ENCODE measurements at places on chromosomes 4 and X.
A peak's percentile ranks its signal among the peaks of the same experiment; 100 is the strongest.

- DNase-seq, result peak; percentile 90
These were observed 131.3 kb upstream of the AGA start for GRCh38 chr4:177573507-177573906.

- no peak for DNase-seq
These were observed 426.1 kb downstream of the MID1IP1 start for GRCh38 chrX:39227371-39227770.

GRCh38 chr4:41418444-41418843 is 119.5 kb upstream of the LIMCH1 start:
- DNase-seq, result peak; percentile 95

GRCh38 chr4:158810487-158811215 is 41.8 kb downstream of the FNIP2 start:
- peak; percentile 97 for DNase-seq

- DNase-seq, result no peak
These were observed 63.8 kb upstream of the GABRQ start for GRCh38 chrX:152573866-152574265.

DNA sequence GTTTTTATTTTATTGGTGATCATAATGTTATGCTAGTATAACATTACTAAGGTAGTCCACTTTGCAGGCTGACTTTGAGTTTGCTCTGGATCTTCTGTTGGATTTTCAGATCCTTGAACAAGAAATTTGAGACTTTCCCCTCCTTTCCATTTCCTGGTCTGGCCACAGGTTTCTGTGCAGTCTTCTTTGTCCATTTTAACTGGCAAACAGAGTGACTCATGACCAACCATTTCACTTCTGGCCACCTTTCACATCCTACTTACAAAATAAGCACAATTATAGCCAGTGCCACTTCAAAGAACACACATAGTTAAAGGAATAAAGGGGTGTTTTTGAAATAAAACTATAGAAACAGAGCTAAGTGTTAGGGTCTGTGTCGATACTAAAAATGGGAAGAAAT is 8.4 kb downstream of the ANK2 start:
- DNase-seq, result peak; percentile 93

DNA sequence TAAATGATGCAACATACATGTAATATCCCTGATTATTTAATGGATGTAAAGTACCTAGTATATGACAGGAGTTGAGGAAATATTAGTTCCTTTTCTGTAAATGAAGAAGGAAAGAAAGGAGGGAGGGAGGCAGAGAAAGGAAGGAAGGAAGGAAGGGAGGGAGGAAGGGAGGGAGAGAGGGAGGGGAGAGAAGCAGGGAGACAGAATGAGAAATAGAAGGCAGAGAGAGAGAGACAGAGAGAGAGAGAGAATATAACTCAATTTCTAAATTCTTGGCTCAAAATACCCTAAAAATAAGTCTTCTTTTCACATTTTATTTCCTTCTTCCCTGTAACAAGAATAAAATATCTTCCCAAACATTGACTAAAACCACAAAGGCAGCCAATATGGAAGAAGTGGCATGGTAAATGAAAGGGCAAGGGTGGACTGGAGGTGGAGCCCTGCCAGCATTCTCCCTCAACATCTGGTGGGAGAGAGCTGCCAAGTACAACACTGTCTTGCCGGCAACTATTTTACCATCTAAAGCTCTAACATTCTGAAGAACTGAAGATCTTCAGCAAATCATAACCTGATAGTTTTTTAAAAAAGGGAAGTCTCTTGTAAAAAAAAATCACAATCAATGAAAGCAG is 245.1 kb downstream of the PPP3CA start:
- no peak for DNase-seq

- no peak for DNase-seq
These were observed 272.2 kb upstream of the UGT8 start for GRCh38 chr4:114326358-114326757.

GRCh38 chr4:39883646-39884045 is 94.1 kb downstream of the PDS5A start:
- DNase-seq, result no peak

DNA sequence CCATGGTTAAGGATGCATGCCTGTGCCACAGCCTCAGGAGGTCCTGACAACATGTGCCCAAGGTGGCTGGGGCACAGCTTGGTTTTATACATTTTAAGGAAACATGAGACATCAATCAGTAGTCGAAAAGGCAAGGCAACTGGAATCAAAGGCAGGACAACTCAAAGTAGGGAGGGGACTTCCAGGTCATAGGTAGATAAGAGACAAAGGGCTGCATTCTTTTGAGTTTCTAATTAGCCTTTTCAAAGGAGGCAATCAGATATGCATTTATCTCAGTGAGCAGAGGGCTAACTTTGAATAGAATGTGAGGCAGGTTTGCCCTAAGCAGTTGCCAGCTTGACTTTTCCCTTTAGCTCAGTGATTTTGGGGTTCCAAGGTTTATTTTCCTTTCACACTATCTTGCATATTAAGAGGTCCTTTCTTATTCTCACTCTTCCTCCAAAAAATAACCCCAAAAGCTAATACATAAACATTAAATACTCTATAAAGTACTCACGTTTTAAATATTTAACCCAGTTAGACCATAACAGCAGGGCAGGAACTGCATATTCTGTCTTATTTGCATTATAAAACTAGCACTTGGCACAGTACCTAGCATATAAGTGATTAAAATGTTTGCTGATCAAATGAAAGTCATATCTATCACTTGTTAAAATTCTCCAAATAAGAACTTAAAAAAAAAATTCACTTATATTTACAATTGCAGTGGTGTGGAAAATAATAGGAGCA is 36.3 kb upstream of the UGT8 start:
- no peak for DNase-seq

GRCh38 chrX:22536746-22537304 is 264.1 kb downstream of the CBLL2 start:
- DNase-seq, result peak; percentile 16

- DNase-seq, result no peak
These were observed 1963.1 kb upstream of the TENM3 start for GRCh38 chr4:180280076-180280475.

GRCh38 chr4:1626151-1626550 is 58.0 kb downstream of the FAM53A start:
- no peak for DNase-seq

- no peak for DNase-seq
These were observed 325.2 kb downstream of the NR3C2 start for GRCh38 chr4:148116969-148117368.

- no peak for DNase-seq
These were observed 7.6 kb downstream of the PLAC1 start for GRCh38 chrX:134650701-134651100.

DNA sequence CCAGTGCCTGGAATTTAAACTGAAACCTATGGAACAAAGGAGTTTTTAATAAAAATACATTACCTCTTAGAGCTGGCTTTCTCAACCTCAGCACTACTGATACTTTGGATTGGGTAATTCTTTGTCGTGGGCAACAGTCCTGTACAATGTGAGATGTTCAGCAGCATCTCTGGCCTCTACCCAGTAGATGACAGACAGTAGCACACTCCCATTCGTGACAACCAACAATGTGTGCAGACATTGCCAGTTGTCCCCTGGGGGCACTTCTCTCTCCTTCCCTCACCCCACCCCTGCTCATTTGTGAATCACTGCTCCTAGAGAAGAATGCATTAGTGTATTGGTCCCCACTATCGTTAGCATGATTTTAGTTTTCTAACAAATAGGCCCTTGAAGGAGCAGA is 16.2 kb downstream of the GPAT3 start:
- DNase-seq, result peak; percentile 46

DNA sequence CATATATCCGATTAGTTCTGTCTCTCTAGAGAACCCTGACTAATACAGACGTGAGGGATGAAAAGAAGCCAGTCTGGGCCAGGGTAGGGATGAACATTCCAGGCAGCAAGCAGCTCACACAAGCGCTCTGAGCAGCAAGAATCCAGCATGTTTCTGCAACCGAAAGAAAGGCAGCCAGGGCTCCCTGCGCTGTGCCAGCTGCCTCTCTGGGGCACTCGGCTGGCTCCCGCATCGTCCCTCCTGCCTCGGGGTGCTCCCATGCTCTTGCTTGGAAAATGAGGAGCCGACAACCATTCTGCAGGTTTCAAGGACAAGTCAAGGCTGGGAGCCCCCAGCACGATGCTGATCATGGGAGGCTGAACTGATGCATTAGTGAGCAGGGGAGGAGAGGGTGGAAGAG is 7.0 kb downstream of the JAKMIP1 start:
- DNase-seq, result no peak

- DNase-seq, result no peak
These were observed 124.1 kb upstream of the TBL1X start for GRCh38 chrX:9340598-9341290.

- DNase-seq, result peak; percentile 19
These were observed 674.3 kb upstream of the AMOT start for GRCh38 chrX:113514906-113515305.

DNA sequence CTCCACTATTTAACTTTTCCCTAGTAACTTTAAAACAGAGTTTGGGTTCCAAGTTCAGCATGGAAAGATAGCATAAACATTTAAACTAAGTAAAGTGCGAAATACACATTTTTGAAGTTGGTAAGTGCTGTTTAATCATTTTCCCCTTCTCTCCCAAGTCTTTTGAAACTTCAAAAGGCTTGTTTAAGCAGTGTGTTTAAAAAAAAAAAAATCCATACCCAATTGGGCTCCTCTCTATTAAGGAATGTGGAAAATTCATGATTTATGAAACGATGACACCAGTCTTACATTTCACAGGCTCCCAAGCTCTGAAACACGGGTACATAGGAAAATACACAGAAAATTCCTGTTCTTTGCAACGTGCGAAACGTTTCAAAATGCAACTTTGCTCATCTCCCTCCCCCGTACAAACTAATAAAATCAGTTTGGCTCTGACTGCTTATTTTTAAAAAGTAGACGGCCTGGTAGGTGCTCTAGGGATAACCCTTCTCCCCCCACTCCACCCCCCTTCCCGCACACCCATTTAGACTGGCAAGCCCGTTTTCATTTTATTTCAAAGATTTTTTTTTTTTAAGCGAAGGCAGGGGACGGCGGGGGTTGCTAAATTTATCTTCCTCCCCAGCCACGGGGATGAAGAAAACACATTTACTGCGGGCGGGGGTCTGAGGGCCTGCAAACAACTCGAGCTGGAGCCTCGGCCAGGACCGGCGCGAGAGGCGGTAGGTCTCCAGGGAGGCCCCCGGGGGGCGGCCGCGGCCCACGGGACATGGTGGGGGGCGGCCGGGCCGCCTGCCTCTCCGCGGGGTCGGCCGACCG is 786 bp upstream of the ZFX start:
- DNase-seq, result no peak

GRCh38 chrX:119579414-119579813 is 5.1 kb downstream of the UBE2A start:
- no peak for DNase-seq

GRCh38 chrX:142251680-142252079 is 46.6 kb upstream of the MAGEC2 start:
- no peak for DNase-seq

GRCh38 chr4:8283631-8284121 is 14.1 kb downstream of the HTRA3 start:
- no peak for DNase-seq

DNA sequence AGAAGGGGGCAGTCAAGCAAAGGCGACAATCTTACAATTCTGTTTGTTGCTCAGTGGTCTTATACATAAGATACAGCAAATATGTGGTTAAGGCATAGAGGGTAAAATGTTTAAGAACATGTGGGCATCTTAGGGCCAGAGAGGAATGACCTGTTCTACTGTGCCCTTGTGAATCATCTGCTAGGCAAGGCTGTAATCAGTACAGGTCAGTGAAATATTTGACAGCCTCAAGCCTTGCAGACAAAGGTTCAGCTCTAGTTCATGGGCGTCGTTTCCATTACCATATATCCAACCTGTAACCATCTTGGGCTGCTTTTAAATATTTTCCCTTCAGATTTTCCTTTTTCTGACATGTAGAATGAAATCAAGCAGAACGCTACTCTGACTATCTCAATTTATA is 37.3 kb downstream of the AGA start:
- DNase-seq, result peak; percentile 52

DNA sequence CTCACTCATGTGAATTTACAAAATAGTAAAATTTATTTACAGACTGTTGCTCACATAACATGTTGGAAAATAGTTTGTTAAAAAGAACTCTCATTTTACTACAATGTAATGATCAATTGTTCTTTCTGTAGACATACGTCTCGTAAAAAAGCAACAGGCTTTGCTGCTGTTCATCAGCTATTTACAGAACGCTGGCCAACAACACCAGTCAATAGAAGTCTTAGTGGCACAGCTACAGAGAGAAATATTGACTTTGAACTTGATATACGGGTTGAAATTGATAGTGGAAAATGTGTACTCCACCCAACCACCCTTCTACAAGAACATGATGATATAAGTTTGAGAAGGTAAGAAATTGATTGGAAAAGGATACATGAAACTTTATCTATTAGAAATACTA is 47.6 kb upstream of the ADAD1 start:
- no peak for DNase-seq

DNA sequence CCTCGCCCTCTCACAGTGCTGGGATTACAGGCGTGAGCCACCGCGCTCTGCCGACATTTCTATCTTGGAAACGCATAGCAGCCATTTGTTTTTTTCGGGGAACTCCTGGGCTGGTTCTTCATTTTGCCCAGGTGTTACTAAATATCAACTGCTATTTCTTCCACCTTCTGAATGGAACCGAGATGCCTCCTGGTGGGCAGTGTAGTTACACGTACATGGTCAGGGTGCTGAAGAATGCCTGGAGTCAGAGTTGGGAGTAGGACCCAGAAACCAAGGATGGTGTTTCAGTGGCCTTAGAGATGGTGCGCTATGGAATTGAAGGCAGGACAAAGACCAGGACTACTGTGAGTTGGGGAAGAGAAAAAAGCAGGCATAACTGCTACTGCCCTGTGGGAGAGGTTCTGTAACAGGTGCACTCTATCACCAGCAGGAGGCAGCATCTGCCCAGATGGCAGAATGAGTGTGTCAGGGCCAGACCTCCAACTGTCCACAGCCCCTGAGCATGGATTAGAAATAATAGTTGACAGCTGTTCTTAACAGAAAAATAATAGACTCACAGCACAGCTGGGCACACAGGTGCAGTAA is 81.7 kb downstream of the ZC4H2 start:
- no peak for DNase-seq

DNA sequence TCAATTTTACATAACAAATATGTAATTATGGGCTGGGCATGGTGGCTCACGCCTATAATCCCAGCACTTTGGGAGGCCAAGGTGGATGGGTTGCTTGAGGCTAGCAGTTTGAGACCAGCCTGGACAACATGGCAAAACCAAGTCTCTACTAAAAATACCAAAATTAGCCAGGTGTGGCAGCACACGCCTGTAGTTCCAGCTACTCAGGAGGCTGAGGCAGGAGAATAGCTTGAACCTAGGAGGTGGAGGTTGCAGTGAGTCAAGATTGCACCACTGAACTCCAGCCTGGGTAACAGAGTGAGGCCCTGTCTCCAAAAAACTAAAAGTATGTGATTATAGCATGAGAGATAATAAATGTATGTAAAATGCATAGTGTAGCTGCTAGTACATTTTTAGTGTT is 229.0 kb downstream of the PPARGC1A start:
- DNase-seq, result no peak

GRCh38 chr4:89290727-89291516 is 16.7 kb downstream of the GPRIN3 start:
- DNase-seq, result no peak
